ENCODE measurements at places on chromosomes 6 and 20.

GRCh38 chr6:119334535-119335264 is 14.9 kb downstream of the MAN1A1 start:
- no peak for DNase-seq

DNA sequence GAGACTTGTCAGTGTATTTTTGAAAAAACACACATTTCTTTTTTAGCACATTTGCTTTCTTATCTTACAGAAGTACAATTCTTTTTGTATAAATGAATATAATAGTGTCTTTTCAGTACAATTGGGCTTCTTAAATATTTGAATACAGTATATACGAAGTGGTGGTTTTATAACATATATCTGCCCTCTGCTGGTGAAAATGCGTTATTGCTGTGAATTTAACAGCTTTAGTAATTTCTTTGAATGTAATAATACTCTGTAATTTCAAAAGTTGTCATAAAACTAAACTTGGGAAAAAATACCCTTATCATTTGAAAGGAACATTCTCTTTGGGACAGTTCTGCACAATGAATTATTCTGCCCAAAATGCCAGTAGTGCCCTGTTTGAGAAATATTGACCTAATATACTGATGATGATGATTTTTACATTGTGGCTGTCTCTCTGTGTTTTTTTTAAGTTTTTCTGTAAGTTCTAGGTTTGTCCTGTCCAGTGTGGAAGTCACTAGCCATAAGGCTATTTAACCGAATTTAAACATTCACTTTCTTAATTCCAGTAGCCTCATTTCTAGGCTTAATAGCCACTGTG is 19.0 kb downstream of the SMAP1 start:
- DNase-seq, result no peak

- DNase-seq, result no peak
Measured at GRCh38 chr20:50868509-50869495, 62.4 kb downstream of the ADNP start.

DNA sequence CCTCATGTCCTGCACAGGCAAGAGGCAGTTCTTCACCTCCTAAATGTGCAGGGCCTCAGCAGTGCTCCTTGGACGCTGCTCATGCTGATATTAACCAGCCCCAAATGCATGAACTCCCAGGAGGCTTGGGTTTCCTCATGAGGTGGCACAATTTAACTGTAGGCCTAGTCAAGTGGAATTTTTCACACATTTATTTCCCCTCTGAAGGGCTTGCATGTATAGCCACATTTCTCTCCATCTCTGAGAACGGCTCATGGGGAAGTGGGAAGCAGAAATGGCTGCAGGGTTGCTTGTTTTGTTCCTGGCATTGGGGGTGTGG is 72.8 kb upstream of the PAX1 start:
- DNase-seq, result no peak

DNA sequence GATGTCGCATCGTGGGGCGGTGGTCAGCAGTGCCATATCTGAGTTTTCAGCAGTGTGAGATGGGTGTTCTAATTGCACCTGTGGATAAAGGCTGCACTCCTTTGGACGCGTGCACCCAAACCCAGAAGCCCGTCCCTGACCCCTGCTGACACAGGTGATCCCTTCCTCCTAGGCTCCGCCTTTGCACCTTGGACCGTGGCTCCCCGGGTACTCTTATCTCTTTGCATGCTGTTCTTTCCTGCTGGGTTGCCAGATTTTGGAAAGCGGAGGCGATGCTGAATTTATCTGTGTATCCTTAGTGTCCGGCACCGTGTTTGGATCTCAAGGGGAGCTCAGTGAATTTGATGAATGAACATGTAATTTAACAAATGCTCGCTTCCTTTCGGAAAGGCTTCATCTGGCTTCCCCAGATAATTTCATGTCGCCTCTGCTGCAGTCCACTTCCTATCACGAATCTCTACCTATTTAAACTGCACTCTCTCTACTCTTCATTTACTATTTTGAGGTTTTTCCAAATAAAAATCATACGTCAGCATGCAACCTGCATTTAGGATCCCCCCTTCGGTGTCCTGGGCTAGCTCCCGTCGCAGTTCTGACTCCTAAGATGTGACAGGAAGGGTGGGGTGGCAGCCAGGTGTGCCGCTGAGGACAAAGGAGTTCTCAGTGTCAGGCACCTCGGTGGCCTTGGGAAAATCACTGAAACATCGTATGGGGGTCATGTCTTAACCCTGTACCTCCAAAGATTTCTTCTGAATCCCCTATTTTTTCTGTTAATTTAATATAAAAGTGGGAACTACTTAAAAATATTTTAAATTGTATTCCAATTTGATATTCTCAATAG is 753 bp upstream of the PERP start:
- no peak for DNase-seq

DNA sequence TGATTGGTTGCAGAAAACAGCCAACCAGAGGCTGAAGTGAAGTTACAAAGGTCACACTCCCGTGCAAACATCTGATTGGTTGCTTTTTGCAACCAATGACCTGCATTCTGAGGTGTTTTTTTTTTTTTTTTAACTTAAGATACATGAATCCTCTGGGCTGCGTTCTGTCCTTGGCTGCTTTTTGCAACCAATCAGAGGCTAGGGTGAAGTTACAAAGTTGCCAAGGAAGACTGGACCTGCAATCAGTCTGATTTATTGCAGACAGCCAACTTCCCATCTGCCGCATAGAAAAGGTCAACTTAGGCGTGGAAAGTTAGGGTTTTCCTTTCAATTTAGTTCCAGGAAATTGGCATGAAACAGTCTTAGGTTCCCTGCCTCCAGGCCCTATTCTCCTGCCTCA is 292.9 kb downstream of the PLCB1 start:
- DNase-seq, result no peak

- DNase-seq, result no peak
Measured at GRCh38 chr6:87312860-87313259, 9.5 kb upstream of the SMIM8 start.

DNA sequence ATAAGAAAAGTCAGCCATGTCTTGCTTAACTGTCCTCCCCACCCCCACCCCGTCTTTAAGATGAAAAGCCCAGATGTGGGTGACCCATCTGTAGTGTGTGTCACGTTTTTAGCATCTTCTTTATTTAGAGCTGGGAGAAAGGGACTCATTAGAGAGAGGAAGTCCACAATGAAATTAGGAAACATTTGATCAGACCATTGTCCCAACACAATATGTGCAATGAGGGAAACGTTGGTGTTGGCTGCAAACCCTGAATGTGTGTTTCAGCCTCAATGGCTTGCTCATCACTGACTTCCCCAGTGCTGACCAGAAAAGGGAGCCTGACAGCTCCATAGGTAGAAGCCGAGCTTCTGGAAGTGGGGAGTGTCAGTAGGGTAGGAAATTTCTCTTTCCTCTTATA is 475.7 kb downstream of the CD83 start:
- no peak for DNase-seq

DNA sequence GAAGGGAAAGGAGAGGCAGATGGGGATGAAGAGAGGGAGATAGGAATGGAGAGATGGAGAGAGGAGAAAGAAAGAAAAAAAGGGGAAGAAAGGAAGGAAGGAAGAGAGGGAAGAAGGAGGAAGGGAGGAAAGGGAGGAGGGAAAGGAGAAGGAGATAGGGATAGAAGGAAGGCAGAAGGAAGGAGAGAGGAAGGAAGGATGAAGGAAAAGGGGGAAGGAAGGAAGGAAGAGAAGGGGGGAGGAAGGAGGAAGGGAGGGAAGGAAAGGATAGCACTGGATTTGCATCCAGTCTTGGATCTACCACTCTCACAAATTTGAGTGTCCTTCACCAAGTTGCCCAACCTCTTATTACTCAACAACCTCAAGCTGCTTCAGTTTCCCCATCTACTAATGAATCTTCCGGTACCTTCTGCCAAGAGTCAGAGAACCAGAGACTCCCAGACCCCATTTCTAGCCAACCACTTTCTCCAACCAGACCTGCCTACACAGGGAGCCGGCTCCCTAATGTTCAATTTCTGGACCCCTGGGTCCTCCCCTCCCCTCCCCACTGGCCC is 79.7 kb upstream of the FOXP4 start:
- no peak for DNase-seq

- no peak for DNase-seq
Measured at GRCh38 chr6:40719671-40720374, 132.7 kb upstream of the LRFN2 start.

DNA sequence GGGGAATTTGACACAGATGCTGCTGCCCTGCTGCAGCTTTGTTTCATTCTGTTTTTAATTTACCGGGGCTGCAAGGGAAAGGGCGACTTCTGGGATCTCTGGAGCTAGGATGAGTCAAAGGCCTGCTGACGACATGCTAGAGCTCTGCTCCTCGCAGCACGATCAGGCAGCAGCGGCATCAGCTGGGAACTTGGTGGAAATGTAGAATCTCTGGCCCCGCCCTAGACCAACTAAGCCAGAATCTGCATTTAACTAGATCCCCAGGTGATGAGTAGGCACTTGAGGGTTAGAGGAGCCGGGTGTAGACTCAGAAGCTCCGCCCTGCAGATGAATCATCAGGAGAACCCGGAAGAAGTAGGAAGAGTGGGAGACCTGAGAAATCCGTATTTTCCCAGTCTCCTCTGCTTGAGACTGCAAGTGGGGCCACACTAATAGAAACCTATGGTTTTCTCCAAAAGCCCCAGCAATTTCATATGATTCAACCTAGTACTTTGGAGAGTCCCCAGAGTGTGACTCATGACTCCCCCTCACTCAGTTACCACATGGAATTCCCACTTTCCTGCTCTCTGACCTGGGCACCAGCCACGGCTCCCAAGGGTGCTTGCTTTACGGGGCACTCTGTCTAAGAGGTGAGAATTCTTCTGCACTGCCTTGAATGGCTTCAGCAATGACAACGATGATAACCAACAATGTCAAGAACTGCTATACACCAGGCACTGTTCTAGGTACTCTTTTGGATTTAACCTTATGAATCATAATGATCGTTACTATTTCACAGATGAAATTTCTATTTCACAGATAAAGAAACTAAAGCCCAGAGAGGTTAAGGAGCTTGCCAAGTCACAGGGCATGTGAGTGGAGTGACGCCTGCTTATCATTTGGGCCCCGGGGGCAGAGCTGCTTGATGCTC is 18.1 kb downstream of the TUBB2B start:
- no peak for DNase-seq

GRCh38 chr6:44451803-44452695 is 64.5 kb downstream of the CDC5L start:
- no peak for DNase-seq

- no peak for DNase-seq
Measured at GRCh38 chr6:41917528-41917927, 3.4 kb downstream of the MED20 start.

DNA sequence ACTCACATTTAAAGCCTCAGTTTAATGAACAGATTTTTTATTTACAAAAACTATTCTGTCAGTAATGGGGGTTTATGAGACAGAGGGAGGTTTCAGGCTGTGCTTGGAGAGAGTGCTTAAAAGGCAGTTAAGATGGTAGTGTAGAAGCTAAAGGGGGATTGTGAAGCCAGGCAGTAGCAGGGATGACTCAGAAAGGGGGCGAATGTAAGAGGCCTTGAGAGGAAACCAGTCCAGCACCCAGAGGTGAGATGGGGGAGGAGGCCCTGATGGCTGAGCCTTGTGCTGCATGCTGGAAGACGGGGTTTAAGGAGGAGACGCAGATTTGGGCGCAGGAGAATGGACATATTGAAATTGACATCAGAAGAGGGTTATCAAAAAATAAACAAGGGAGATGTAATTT is 6.6 kb upstream of the SERPINB9 start:
- no peak for DNase-seq

GRCh38 chr6:63352544-63353285 is 32.9 kb upstream of the LGSN start:
- DNase-seq, result no peak

GRCh38 chr20:48652961-48653705 is 174.7 kb downstream of the PREX1 start:
- no peak for DNase-seq

DNA sequence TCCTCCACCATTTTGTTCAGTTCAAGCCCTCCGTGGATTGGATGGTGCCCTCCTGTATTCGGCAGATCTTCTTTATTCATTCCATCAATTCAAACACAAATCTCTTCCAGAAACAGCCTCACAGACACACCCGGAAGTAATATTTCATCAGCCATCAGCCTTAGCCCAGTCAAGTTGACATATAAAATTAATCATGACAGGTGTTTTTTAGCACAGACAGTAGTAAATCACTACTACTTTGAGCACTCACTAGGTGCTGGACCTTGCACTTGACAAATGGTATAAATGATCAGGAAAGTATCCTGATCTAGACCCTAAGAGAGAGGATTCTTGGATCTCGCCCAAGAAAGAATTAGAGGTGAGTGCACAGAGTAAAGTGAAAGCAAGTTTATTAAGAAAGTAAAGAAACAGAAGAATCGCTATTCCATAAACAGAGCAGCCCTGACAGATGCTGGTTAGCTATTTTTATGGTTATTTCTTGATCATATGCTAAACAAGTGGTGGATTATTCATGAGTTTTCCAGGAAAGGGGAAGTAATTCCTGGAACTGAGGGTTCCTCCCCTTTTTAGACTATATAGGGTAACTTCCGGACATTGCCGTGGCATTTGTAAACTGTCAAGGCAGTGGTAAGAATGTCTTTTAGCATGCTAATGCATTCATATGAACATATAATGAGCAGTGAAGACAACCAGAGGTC is 194.6 kb upstream of the LAMP5 start:
- no peak for DNase-seq

DNA sequence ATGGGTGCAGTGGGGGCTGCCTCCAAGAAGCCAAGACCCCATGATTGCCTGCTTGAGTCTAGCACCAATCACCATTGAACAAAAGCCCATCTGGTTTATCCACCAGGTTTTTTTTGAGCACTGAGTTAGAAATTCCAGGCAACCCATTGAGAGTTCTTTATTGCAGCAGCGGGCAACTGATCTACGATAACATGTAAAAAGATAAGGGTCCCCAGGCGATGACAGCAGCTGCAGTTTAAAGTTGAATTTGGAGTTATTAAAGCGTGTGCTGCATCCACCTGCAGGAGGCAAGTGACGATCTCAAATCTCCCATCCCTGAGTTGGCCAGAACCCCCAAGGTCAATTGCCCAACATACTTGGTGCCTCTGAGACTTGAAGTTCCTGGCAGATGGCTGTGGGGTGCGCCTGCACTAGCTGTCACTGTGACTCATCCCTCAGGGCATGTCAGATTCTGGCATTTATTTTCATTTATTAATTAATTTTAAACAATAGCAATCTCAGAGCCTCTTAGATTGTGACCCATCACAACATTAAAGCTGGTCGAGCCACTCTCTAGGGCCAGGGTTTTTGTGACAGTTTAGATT is 290.4 kb upstream of the SULF2 start:
- DNase-seq, result no peak

DNA sequence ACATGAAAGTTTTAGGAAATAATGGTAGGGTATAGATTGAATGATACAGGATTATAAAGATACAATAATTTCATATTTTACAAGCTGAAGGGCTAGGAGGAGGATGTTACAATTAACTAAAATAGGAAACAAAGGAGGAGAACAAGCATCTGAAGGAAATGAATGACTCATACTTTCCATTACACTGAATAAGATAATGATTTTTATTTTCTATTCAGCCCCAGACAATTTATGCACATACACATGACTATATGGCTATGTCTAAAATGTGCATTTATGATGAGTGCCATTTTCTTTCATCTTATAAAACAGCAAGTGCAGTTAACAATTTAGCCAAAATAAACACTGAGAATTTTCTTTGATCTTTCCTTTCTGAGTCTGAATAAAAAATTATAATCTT is 994.6 kb upstream of the ADGRB3 start:
- no peak for DNase-seq
